ENCODE measurements at places on chromosomes 1 and 21.
A peak's percentile ranks its signal among the peaks of the same experiment; 100 is the strongest.

- DNase-seq, result no peak
Observed at GRCh38 chr1:84110629-84111028, 33.4 kb upstream of the PRKACB start.

DNA sequence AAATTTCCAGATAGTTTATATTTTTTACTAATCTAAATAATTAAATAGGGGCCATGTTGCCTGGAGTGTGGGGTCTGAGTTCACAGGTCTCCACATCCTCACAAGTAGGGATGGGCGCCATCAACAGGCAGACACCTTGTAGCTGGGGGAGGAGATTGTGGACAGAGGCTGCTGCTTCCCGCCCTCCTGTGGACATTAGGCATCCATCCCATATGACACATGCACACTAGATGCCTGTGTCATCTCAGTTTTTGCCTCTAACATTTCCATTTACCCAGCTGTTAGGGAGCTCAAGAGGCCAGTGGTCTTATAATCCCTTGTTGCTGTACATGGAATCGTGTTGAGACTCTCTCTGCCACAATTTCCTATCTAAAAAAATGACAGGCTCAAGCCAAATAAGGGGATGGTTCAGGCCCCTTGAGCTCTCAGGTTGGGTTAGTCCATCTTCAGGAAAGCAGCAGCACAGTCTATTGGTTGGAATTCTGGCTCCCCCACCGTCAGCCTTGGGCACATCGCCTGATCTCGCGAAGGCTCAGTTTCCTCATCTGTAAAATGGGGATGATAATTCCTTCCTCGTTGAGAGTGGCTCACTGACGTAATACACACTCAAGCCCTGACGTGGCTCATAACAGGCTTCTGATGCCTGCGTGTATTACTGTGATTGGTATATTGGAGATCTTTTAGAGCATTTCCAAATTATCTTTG, 13.6 kb downstream of the LHX4 start:
- no peak for DNase-seq

DNA sequence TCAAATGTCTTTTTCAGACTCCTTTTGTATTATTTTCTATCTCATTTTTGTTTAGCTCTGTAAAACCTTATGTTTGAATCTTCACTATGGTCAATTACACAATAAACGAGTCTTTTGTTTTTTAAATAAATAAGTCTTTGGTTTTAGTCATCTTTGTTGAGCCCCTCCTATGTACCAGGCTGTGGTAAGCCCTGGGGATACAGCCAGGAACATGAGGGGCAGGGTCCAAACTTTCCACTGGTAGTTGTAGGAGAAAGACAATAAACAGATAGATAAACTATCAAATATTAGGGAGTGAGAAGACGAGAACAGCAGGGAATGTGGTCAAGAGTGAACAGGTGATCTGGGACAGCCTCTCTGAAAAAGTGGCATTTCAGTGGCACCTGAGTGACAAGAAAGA, 186.6 kb downstream of the ZNF281 start:
- DNase-seq, result no peak

- no peak for DNase-seq
Observed at GRCh38 chr1:225950905-225951497, 10.0 kb upstream of the LEFTY2 start.

- DNase-seq, result no peak
Observed at GRCh38 chr1:207863893-207864535, 46.9 kb downstream of the CD34 start.

GRCh38 chr1:44723064-44723463, 7.9 kb downstream of the RNU5D-1 start:
- no peak for DNase-seq

DNA sequence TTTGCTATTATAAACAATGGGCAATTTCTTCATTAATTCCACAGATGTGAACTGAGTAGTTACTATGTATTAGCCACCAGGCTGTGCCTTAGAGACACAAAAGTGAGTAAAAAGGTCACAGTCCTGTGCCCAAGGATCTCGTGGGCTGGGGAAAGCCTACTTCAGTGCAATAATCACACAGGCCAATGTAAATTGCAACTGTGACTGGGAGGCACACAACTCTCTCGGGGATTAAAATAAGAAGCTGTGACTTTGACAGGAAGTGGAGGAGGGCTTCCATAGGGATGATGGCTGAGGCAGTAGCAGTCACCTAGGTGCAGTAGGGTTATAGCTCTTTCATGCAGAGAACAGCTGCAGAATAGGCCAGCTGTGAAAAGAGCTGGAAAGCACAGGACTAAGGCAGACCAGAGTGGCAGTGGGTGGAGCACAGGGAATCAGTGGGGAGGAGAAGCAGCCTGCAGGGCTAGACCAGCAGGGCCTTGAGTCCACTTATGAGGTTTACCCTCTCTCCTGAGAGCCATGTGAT, 121.9 kb downstream of the MAB21L3 start:
- no peak for DNase-seq

DNA sequence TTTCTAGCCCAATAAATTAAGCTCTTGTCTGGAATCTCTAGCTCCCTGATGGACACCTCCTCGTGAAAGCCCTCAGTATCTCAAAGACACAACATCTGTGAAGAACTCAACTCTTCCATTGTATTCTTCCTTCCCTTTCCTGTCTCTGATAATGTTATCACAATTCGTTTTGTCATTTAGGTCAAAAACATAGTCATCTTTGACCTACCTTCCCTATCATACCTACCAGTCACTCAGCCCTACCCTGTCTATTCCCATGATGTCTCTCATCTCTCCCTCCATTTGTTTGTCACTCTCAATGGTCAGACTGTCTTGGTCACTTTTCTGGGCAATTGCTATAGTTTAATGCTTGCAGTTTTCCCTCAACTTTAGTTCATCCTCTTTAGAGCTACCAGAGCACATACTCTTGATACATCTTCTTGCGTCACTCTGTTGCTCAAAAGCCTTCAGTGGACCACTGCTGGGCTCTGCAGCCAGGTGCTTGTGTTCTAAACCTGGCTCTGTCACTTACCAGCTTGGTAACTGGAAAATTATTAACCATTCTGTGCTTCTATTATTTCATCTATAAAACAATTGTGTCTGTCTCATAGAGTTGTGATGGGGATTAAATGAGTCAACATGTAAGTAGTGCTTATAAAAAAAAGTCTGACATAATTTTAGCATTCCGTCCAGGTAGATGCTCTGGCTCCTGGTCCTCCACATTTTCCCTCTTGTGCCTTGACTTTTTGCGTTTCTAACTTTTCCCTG, 39.6 kb downstream of the DDR2 start:
- no peak for DNase-seq

- DNase-seq, result no peak
Observed at GRCh38 chr1:208044589-208045462, 133.9 kb upstream of the CD34 start.

DNA sequence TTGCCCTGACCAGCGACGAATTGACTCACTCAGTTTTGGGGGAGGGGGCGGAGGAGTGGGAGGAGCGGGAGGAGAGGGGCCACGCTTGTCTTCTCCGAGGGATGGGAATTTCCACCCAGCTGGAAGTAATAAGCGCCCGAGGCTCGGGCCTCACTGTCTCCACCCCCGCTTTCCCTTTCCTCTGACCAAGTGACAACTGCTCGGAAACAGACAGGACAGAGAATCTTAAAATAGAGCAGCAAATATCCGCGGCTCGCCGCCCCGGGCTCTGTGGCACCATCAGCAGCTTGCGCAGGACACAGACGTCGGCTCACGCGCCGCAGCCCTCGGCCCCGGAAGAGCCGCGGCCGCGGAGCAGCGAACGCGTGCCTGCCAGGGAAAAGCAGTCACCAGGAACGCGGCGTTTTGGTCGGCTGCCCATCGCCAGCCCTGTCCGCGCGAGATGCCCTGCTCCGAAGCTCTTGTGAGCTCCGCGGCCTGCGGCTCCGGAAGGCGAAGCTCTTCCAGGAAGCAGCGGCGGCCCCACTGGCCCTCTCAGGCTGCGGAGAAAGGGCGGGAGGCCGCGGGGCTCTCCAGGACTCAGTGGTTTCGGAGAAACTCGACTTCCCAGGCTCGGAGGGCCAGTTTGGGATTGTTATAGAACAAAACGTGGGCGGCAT, 10.7 kb upstream of the RGS16 start:
- DNase-seq, result peak; percentile 47

DNA sequence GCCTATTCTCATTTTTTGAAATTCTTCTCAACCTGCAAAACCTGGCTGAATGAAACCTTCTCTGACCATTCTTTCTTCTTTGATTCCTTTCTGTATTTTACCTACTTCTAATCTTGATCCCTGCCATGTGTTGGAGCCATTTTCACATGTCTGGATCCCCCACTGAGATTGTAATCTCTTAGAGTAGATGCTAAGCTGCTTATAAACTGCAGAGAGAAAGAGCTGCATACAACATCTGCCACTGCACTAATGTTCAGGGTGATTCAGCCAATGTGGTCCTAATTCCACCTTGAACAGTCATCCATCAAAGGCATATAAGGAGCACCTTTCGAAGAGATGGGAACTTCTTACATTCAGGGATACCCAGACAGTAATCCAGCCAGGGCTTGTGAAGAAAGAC, 16.2 kb upstream of the DAB1 start:
- no peak for DNase-seq

- DNase-seq, result no peak
Observed at GRCh38 chr1:190159146-190159545, 318.5 kb downstream of the BRINP3 start.

GRCh38 chr1:171860696-171861095, 19.4 kb downstream of the DNM3 start:
- no peak for DNase-seq

DNA sequence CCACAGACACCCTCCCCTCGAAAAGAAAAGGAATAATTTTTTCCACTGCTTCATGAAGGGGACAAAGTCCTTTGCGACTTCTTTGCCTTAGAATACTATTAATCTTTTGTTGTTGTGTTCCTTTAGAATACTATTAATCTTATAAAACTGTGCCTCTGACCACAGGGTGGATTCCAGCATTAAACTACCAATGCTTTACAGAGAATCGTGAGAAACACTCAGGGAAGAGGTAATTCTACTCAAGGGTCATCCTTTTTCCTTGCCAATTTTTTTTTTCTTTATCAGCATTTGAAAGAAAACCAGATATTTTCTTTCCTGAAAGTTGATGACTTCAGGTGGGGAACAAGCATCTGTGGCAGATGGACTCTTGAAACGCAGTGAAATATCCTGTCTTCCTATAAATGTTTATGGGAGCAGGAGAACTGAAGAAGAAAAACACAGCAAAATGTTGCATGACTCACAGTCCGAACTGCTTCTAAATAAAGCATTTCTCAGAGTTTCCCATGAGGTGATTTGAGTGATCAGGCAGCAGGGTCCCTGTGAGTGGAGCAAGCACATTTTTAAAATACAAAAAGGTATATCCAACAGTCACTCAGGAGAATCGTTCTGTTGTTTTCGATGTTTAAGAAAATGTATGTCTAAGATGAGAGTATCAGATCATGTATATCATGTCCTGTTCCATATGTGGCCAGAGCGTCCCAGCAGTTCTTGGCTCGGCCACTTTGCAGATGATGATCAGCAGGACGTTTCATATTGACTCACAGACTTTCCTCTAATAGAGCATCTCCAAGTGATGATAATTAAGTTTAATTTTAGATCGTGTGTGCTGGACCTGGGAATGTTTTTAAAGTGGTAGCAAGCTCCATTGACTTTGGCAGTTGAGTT, 154.2 kb upstream of the RUNX1 start:
- no peak for DNase-seq

GRCh38 chr1:59544615-59545293, 247.9 kb downstream of the FGGY start:
- DNase-seq, result no peak

GRCh38 chr1:232471250-232471649, 158.7 kb downstream of the SIPA1L2 start:
- no peak for DNase-seq

DNA sequence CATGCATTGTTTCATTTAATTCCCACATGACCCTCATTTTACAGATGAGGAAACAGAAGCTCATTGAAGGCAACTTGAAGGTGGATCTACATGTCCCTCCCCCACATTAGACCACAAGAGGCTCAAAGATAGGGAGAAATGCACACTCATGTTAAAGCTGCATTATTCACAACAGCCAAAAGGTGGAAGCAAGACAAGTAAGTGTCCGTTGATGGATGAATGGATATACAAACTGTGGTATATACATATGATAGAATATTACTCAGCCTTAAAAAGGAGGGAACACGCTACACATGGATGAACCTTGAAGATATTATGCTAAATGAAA, 149.7 kb upstream of the JUN start:
- no peak for DNase-seq

- DNase-seq, result no peak
Observed at GRCh38 chr1:23836037-23836436, 10.8 kb upstream of the HMGCL start.

- no peak for DNase-seq
Observed at GRCh38 chr1:209802117-209802779, 3.7 kb downstream of the IRF6 start.

GRCh38 chr1:203048086-203048485, 21.8 kb downstream of the PPFIA4 start:
- DNase-seq, result no peak

DNA sequence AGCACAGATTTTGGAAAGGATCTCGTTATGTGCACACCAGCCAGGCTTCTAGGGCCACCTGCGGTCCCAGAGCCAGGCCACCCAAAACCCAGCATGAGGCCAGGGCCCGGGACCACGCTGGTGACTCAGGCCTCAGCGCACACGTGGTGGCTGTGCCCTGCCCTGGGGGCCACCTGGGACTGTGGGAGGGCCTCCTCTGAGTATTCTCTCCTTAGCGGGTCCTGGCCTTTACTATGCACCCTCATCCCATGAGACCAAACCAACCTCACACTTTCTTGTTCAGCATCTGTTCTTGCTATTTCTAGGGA, 9.9 kb downstream of the WNT9A start:
- no peak for DNase-seq

DNA sequence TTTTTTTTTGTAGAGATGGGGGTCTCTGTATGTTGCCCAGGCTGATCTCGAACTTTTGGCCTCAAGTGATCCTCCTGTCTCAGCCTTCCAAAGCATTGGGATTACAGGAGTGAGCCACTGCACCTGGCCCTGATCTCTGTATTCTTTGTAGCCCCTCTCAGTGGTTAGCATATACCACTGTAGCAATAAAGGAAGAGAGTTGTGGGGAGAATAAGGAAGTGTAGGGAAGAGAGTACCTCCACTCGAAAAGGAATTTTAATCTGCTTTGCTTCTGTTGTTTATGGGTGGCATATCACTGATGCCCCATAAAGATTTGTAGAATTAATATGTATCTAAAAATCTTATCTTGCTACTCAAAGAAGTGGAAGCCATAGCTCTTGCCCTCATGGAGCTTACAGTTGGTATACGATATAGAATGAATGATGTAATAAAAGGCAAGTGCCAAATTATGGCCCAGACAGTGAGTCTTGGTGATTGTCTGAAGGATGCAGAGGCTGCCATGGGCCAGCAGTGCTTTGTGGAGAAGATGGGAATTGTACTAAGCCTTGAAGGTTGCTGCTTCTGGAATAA, 96.0 kb downstream of the CLIC6 start:
- DNase-seq, result no peak

GRCh38 chr1:204102739-204103430, 30.0 kb downstream of the SOX13 start:
- DNase-seq, result no peak

DNA sequence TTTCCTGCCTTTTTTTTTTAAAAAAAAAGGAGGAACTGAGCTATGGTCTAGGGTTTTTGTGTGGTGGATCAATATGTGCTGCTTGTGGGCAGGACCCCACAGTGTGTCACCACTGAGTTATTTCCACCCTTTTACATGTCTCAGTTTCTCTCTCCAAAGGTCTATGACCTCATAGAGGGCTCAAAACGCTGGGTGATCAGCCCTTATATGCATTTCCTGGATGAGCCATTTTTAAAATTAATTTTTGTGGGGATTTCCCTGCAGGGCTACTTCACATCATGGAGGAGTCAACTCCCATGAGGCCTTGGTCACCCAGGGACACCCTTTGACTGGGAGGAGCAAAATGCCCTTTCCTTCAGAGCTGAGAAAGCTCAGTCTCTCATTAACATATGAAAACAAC, 20.7 kb upstream of the HAO2 start:
- no peak for DNase-seq
